Osteocyte (in vitro differentiated cells): ENCODE measurements at places on chromosomes 12 and 14. TPM values are rescaled to one million over a fixed set of nuclear protein-coding genes. Genes with fewer than 3 reads are reported as not detected.

The SYNDIG1L gene
- 0.26 TPM in 1 of 2 replicates, not detected in the other for total RNA-seq

- no peak overlapping the region for H3K27ac ChIP-seq
- H3K4me3 ChIP-seq, result no peak overlapping the region
- no peaks in the 10 kb centered on the region for H3K36me3 ChIP-seq
These were observed 48.8 kb downstream of the LRTM2 start for GRCh38 chr12:1869145-1869544.

DNA sequence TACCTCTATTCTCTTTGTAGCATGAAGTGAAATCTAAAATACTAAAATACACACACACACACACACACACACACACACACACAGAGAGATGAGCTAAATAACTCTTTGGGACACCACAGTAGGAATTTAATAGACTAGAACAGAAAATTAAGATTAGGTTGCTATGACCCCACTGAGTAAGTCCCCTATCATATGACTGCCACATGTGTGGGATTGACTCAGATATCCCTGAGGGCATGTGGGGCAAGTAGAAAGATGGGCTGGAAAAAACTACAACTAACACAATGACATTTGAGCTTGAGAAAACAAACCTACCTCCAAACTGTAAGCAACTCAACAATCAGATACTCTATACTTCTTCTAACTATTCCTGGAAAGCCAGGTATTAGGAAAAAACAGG is 27.0 kb downstream of the SLC25A21 start:
- H3K4me1 ChIP-seq, result peaks cover 41% of the 10 kb centered on the region
- DNase-seq, result no peak
- no peaks in the 10 kb centered on the region for H3K27me3 ChIP-seq
- peak overlapping the region; percentile 18 for H3K27ac ChIP-seq

DNA sequence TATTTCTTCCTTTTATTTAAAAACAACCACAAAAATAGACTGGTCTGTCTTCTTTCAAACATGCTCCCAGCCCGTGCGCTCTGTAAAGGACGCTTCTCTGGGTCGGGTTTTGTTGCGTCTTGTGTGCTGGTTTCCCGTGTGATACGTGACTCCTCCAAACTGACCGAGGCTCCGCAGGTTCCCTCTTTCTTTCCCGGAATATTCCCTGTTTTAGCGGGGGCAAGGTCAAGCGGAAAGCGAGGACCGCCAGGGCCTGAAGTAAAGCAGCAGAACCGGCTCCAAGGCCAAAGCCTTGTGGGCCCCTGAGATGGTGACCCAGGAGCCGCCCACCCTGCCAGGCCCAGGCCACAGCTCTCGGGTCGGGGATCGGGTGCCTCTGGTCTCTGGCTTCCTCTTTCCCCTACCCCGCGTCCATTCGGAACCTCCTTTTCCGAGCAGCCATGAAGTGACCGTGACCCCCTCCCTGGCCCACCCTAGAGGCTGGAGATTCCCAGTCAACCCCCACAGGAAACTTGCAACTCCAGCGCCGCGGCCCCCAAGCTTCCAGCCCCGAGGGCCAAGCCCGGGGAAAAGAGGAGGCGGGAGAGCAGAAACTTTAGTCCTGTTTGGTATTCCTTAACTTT is 885 bp upstream of the HOXC10 start:
- H3K27ac ChIP-seq, result no peak overlapping the region
- DNase-seq, result no peak
- no peak overlapping the region for H3K4me3 ChIP-seq
- H3K4me1 ChIP-seq, result peaks cover 12% of the 10 kb centered on the region
- no peaks in the 10 kb centered on the region for H3K36me3 ChIP-seq

GRCh38 chr14:104598039-104598909 is 6.3 kb downstream of the TMEM179 start:
- H3K36me3 ChIP-seq, result no peaks in the 10 kb centered on the region
- no peaks in the 10 kb centered on the region for H3K4me1 ChIP-seq
- H3K4me3 ChIP-seq, result no peak overlapping the region
- no peak for DNase-seq
- no peak overlapping the region for H3K27ac ChIP-seq
- peaks cover 4% of the 10 kb centered on the region for H3K27me3 ChIP-seq

DNA sequence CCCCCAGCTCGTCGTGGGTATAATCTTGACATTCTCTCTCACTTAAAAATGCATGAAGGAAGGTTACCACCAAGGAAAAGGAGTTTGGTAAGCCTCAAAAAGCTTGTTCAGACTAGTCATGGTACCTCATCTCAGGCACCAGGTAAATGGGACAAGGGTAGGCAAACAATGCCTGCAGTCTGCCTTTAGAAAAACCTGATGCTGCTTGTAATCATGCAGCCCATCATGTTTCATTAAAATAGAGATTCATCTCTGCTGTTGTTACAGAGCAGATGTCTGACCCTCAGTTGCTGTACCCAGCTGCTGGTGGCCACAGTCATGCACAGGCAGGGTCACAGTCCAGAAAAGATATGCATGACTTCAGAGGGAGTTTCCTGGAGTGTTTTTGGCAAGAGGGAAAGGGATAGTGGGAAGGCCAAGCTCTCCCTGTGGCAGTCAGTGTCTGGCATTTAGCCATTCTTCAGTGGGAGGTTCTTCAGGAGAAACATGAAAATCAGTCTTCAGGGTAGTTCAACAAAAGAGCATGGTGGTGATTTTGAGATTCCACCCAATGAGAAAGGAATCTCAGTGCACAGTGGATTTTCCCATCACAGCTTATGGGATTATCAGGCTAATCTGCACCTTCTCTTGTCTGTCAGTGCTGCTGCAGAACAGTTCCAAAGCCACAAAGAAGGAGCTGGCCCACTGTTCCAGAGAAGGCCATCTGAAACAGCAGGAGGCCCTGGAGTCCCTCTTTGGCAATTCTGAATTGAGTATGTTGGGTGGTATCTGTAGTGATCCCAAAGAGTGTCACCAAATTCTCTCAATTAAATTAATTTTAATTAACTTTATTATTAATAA is 202.7 kb upstream of the FRMD6 start:
- H3K27ac ChIP-seq, result peak overlapping the region; percentile 36
- DNase-seq, result no peak
- no peaks in the 10 kb centered on the region for H3K36me3 ChIP-seq
- H3K4me1 ChIP-seq, result peaks cover 34% of the 10 kb centered on the region
- H3K4me3 ChIP-seq, result no peak overlapping the region

- H3K36me3 ChIP-seq, result no peaks in the 10 kb centered on the region
- no peak for DNase-seq
- no peaks in the 10 kb centered on the region for H3K4me1 ChIP-seq
- H3K4me3 ChIP-seq, result no peak overlapping the region
- H3K27me3 ChIP-seq, result peaks cover 6% of the 10 kb centered on the region
These were observed 45.5 kb upstream of the TMEM263 start for GRCh38 chr12:106910202-106910601.

The TPPP2 gene
- total RNA-seq, result not detected in 2 replicates
